ENCODE measurements at places on chromosomes 7 and 10. TPM values are rescaled to one million over a fixed set of nuclear protein-coding genes. Genes with fewer than 3 reads are reported as not detected.

GRCh38 chr10:12321641-12322040 is 27.7 kb upstream of the CAMK1D start:
- DNase-seq = no peak

DNA sequence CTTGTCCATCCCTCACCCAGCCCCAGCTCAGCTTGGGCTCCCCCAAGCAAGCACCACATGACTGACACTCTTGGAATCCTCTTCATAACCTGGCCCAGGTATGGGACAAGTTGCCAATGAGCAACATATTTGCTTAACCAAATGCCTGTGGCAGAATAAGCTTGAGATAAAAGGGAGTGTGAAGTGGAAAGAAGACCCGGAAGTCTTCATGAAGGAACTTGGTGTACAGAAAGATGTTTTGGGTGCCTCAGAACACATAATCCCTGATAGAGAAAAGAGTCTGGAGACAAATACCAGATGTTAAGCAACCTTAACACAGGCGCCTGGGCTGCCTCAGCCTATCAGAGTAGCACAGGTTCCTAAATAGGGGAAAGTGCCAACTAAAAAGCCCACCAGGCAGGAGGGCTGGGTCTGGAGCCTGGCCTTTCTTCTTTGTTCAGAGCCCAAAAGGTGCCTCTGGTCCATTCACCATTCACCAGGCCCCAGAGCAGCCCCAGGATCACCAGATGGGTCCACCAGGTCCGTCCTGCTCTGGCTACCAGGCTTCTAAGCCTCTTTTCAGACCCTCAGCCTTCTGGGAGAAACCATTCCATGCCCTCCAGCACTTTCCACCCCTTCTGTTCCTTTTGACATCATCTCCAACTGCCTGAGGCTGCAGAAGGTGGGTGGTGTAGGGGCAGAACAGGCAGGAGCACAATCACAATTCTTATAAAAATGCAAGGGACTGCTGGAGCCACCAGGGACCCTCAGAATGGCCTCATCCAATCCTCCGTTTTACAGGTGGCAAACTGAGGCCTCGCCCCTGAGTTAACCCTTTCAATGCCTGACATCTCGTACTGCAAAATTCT is 22.6 kb downstream of the KCNMA1 start:
- no peak for DNase-seq

GRCh38 chr7:142308326-142308725 is 50.5 kb upstream of the PRSS58 start:
- DNase-seq = no peak

DNA sequence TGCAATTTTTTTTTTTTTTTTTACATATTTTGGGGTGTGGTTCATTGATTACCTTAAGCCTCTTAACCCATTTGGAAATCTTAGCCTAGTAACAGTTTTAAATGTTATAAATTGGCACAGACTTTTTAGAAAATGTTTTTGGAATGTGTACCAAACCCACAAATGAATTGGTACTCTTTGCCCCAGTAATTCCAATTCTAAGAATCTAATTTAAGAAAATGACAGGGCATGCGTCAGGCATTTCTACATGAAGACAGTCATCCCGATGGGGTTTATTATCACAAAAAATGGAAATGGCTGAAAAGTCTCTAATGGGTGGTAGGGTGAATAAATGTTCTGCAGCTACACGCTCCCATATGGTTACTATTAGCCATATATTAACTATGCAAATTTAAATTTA is 54.9 kb downstream of the ITIH5 start:
- no peak for DNase-seq

GRCh38 chr7:6237011-6237410 is 35.4 kb downstream of the CYTH3 start:
- no peak for DNase-seq

The MSS51 gene
- total RNA-seq = 0.60 TPM

All from A172 (cell line).